ENCODE measurements at places on chromosomes 1 and 21. TPM values are rescaled to one million over a fixed set of nuclear protein-coding genes. Genes with fewer than 3 reads are reported as not detected.

MYBPH gene
- total RNA-seq = 7.7 TPM

DNA sequence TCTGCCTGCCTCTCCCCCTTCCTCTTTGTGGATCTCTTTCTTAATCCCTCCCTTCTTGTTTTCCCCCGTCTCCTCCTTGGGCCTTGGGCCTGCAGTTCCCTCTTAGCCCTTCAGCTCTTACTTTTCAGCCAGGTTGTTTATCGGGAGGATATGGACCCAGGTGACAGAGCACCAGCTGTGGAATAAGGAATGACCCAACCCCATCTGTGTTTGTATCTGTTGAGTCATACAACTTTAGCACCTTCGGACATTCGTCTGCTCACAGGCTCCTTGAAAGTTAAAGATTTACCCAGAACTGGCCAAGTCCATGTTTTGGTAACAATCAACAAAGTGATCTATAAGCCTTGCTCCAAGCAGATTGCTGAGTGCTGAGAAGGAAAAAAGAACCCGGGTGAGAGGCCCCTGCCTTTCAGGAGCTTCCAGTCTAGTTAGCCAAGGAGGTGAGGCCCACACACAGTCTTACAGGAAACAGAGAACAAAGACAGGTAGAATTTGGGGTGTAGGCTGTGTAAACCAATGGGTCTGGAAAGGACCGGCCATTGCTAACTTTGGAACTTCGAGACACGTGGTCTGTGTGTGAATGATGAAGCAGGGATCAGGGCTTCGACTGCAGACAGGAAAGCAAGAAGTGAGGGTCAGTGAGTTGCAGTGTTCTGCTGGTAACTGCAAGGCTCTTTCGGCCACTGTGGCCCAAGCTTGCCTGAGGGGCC lies 66.7 kb upstream of the F3 start:
- H3K27ac ChIP-seq = no peak overlapping the region
- H3K4me3 ChIP-seq = no peak overlapping the region
- DNase-seq = no peak
- H3K4me1 ChIP-seq = peaks cover 2% of the 10 kb centered on the region
- no peaks in the 10 kb centered on the region for H3K27me3 ChIP-seq
- H3K36me3 ChIP-seq = no peaks in the 10 kb centered on the region

GRCh38 chr1:112841825-112842224 lies 114.2 kb downstream of the SLC16A1 start:
- H3K36me3 ChIP-seq = no peaks in the 10 kb centered on the region
- H3K27me3 ChIP-seq = no peaks in the 10 kb centered on the region
- H3K27ac ChIP-seq = no peak overlapping the region

CORT gene
- total RNA-seq = 1.4 TPM

DNA sequence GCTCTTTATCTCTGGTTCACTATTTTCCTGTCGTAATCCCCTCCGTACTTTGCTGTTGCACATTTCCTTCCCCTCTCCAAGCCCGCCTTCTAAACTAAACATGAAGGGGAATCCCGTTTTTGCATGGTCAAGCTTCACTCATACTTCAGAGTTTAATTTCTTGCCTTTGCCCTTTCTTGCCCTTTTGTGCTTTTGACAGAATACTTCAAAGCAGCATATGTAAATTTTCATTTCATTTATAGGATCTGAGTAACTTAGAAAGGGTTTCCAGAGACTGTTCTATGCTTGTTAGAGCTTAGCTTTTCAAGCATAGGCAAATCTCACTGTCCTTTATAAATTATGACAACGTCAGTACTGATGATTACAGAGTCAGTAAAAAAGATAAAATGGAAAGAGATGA lies 27.7 kb downstream of the SPATA45 start:
- no peaks in the 10 kb centered on the region for H3K27me3 ChIP-seq
- H3K27ac ChIP-seq = no peak overlapping the region
- no peaks in the 10 kb centered on the region for H3K36me3 ChIP-seq
- H3K4me3 ChIP-seq = no peak overlapping the region
- no peaks in the 10 kb centered on the region for H3K4me1 ChIP-seq

DNA sequence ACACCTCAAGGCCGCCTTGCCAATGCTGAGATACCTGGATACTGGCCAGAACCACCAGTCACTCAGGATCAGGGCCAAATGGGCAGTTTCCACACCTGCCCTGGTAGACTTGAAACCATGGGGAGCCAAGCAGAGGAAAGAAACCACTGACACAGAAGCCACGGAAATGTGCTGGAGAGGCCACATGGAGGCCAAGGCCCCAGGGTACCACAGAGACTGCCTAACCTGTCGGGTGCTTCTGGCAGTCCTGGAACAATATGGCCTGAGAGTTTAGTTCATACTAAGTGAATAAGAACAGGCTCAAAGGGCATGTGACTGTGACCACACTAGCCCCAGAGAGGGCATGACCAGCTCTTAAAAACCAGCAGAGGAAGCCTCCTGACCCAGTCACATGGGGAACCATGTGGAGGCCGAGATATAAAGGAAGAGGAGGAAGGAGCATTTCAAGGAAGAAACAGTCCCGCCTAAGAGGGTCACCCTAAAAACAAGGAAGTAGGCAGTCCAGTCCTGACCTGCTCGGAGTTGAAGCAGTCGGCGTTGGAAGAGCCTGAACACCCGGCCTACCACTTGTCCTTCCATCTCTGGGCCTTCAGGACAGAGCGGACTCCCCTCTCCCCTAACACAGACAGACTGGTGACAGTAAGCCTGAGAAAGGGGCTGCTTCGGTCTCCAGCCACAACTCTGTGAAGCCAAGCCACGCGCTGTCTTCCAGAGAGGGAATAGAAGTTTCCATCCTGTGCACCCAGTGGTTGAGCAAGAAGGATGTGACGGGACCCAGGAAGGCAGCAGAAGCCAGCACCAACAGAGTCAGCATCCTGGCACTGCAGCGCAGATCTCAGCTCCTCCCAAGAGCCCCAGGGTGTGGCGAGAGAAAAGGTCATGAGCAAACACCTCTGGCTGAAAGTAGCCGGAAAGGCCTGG lies at the start of gene DENND2D:
Gene DENND2D (minus strand): TSS at position 766 of the 921 bp plus-strand sequence. CDS start 187 bp downstream, at position 579.
- peaks cover 7% of the 10 kb centered on the region for H3K4me1 ChIP-seq
- no peaks in the 10 kb centered on the region for H3K27me3 ChIP-seq

SYNC gene
- total RNA-seq = 7.9 TPM

All from prostate gland (tissue), 2 donors.